ENCODE measurements at places on chromosomes 11 and 22.

DNA sequence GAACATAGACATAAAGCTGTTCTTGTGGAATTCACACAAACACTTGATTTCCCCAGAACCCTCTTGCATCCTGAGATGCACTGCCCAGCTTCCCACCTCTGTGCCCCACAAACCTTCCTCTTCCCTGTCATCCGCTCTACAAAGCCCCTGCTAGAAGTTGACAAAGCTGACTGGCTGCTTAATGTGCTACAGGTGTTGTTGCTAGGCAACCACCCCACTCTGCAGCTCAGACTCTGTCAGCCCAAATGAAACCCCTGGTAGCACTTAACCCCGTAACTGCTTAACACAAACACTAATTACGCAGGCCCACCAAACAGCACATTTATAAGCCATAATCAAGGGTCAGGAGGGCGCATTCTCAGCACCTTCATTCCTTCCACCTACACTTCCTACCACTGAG, 172.0 kb upstream of the CADM1 start:
- DNase-seq: no peak

- no peak for DNase-seq
Observed at GRCh38 chr11:115527534-115528125, 23.4 kb upstream of the CADM1 start.

DNA sequence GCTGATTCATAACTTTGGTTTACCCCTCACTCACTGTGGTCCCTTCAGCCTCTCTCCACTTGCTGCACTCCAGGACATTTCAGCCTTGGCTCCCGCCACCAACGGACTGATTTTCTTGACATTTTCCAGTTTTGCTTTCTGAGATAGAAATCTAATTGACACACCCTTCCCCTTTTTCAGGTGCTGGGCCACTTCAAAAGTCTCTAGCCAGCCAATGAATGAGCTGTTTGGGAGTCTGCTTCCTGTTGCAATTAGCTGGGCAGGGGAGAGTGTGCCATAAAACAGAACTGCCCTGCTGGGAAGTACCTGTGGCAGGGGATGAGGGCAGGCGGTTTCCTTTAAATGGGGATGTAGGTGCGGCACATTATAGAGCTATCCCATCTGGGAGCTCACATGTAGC, 21.1 kb upstream of the PLET1 start:
- DNase-seq: no peak

DNA sequence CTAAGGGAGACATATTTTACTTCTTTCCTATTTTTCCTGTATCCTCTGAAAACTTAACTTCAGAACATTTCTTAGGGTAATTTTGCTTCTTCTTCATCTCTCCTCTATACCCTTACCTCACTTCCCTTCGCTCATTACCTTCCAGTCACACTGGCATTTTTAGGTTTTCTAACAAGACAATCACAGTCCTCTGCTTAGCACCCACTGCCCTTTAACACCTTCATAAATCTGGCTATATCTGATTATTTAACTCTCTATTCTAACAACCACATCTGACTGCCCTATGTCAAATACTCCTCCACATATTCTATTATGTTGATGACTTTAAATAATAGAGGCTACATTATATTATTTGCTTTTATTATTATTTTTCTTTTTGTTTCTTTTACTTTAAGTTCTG, 1058.0 kb upstream of the CNTN5 start:
- DNase-seq: no peak

DNA sequence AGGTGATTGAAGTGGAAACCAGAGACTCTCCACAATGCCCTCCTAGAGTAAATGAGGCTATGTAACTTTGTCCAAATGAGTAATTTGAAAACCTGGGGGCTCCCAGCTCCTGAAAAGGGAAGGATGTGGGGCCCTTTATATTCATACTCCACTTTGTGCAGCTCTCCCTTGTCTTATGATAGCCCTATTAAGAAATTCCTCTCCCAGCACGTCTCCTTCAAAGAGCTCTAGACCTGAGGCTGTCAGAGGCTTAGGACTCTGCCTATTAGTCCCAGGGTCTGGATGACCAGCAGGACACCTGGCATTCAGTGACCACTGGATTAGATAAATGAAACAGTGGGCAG, 2.1 kb downstream of the SLC43A1 start:
- DNase-seq: no peak

DNA sequence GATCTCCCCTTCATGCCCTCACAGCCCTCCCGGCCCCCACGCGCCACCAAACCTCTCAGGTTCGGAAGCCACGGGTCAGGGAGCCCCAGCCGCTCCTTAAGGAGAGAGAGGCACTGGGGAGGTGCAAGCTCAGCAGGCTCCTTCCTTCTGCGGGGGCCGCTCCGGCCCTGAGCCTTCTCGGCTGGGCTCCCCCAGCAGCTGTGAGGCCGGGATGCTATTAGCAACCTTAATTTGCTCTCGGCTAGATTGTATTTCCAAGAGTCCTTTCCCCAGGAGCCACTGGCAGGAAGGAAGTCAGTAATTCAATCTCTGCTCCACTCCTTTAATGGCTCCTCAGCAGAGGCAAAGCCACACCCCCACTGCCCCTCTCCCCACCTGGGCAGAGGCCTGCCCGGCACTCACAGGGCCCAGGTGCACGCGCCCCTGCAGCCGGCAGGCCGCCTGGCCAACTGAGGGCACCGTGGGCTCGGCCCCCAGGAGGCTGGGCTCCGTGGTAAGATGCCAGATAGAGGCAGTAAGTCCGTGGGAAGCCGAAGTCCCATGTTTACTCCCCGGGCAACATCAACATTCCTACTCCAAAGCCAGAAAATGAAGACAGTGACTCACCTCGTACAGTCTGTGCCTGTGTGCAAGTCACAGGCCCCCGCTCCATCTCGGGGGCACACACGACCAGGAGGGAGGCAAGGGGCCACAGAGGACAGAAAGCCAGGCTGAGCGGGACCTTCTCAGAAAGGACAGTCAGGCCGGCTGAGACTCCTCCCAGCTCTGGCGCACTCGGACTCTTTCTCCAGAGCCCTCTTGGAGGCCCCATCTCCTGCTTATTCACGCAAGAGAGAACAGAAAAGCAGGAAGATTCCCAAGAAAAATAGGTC, 5.2 kb downstream of the IGSF9B start:
- no peak for DNase-seq

DNA sequence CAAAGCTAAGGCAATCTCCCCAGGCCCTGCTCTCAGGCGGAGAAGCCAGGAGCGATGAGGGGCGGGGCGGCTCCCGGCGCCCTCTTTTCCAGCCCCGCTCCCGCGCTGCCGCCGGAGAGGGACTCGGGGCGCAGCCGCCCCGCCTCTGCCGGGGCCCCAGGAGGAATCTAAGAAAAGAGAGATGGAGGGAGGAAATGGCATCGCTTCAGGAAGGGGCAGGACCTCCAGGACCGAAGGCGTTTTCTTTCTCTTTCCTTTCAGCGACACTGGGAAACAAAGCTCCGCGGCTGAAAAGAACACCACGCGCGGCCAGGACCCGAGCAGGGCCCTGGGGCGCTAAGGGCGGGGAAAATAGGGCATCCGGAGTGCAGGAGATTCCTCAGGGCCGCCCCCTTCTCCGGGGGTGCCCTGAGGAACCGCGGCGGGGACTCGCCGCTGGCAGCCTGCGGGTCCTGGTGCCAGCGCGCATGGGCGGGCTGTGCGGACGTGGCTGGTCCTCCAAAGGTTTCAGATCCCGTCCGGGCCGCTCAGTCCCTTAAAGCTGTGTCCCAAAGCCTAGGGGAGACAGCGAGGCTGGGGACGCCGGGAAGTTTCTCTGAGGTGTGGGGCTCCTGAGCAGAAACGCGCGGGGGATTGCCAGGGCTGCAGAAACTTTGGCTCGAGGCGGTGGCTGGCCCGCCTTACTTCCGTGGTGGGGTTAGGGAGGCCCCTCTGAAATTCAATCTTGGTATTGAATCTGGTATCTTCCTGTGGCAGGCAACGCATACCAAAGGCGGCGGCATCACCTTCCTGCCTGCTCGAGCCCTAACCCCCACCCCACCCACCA, 2.8 kb upstream of the BSX start:
- no peak for DNase-seq

DNA sequence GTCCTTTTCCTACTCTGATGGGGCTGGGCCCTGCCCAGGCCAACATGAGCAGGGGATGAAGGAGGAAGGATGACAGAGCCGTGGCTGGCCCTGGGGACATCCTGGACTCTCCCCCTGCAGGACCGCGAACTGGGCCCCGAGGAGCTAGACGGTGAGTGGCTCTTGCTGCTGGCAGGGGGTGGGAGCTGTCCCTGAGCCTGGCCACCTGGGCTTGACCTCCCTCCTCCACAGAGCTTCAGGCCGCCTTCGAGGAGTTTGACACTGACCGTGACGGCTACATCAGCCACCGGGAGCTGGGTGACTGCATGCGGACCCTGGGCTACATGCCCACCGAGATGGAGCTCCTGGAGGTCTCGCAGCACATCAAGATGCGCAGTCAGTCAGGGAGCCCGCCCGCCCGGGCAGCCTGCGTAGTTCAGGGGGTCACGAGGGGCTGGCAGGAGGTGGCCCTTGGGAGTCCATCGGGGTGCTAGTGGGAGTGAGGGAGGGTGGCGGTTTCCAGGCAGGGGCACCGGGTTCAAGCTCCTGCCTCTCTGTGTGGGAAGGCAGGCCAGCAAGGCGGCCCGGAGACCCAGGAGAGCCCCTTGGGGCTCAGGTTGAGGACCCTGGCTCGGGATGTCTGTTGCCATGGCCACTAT, 1.0 kb downstream of the CABP4 start:
- no peak for DNase-seq

GRCh38 chr11:111845276-111846028, 25.9 kb downstream of the ALG9 start:
- DNase-seq: no peak

DNA sequence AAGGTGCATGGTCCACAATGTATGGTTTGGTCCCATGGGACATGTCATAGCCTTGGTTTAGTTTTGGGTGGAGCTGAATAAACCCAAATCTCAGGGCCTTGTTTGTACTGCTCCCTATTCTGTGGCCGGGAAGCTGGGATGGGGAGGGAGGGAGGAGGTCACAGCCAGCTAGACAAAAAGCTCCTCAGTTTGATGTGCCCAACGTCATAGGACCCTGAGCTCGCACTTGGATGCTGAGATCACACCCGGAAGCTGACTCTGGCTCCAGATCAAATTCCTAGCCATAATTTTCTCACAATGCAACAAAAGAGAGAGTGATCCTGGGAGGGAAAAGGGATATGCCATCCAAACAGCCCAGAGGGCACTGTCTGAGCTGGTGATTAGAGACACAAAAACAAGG, 1.5 kb downstream of the HSPB2 start:
- no peak for DNase-seq

DNA sequence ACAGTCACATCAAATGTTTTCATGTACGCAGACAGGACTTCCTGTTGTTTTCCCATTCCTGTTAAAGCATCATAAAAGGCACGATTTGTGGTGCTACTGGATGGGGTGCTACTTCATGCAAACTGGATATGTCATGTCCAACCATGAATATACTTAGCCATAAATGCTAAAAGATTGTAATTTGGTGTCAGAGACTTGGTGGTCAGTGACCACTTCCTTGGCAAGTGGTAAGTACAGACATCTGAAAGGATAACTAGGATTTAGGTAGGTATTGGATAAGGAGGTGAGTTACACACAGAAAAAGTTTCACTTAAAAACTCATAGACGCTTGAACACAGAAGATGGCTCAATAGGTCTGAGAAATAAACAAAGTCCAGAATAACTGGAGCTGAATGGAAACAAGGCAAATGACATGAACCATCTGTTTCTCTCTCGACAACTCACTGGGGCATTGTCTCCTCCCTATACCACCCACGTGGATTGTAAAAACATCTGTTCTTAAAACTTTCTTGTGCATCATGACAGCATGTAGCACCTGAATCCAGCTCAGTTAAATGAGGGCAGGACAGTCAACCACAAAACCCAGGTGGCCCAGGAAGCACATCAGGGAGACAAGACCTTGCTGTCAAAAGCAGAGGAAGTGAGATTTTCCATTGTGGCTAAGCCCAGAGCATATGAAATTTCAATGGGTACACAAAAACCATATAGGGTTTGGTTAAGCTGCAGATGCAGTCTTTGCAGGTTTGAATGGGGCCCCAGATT, 22.1 kb upstream of the IGLL5 start:
- DNase-seq: no peak

DNA sequence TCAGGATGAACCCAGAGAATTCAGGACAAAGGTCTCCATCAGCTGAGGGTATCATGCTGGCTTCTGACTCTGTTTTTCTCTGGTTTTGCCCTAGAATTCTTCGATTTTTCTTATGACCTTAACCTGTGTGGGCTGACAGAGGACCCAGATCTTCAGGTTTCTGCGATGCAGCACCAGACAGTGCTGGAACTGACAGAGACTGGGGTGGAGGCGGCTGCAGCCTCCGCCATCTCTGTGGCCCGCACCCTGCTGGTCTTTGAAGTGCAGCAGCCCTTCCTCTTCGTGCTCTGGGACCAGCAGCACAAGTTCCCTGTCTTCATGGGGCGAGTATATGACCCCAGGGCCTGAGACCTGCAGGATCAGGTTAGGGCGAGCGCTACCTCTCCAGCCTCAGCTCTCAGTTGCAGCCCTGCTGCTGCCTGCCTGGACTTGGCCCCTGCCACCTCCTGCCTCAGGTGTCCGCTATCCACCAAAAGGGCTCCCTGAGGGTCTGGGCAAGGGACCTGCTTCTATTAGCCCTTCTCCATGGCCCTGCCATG, 16.8 kb downstream of the SERPING1 start:
- DNase-seq: no peak

GRCh38 chr22:31155422-31155821, 4.6 kb upstream of the RNF185 start:
- DNase-seq: no peak

All from stimulated activated CD4-positive, alpha-beta T cell treated with anti-CD3 and anti-CD28 coated beads, TNF-alpha, amount 100 ng/mL, for 24 hours (primary cell).